ENCODE measurements at places on chromosomes 1 and 21. TPM values are rescaled to one million over a fixed set of nuclear protein-coding genes. Genes with fewer than 3 reads are reported as not detected.
A peak's percentile ranks its signal among the peaks of the same experiment; 100 is the strongest.

DNA sequence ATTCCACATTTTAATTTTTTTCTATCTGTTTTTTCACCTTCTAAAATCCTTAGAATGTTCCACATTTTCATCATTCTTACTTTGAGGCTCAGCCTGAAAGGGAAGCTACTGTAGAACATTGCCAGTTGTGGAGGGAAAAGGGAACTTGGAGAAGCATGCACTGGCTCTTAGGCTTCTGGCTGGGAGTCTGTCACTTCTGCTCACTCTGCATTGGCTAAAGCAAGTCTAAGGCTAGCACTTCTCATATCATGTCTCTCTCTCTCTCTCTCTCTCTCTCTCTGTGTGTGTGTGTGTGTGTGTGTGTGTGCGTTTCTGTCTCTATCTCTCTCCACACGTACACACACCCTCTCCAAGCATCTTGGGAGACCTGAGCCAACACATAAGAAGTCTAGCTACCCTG lies 49.6 kb upstream of the ADAR start:
- no peak for DNase-seq

DNA sequence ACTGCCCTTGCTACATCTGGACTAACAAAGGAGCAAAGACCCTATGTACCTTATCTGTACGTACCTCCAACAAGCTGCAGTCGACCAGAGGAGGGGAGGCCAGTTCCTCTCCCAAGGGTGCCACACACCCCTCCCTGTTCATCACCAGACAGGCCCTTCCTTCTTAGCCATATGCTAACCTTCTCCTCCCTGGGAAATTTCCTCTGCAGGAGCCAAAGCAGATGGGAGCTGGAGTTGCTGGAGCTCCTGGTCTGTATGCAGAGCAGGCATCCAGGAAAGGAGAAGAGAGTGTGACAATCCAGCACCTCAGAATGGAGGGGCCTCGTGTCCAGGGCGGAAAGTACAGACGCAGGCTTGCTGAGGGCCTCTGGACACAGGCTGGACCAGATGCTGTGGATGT lies 48.5 kb downstream of the C8B start:
- DNase-seq = no peak

Gene S100A7
- total RNA-seq = not detected

- no peak for DNase-seq
These were observed 35.8 kb downstream of the UBIAD1 start for GRCh38 chr1:11308699-11309224.

DNA sequence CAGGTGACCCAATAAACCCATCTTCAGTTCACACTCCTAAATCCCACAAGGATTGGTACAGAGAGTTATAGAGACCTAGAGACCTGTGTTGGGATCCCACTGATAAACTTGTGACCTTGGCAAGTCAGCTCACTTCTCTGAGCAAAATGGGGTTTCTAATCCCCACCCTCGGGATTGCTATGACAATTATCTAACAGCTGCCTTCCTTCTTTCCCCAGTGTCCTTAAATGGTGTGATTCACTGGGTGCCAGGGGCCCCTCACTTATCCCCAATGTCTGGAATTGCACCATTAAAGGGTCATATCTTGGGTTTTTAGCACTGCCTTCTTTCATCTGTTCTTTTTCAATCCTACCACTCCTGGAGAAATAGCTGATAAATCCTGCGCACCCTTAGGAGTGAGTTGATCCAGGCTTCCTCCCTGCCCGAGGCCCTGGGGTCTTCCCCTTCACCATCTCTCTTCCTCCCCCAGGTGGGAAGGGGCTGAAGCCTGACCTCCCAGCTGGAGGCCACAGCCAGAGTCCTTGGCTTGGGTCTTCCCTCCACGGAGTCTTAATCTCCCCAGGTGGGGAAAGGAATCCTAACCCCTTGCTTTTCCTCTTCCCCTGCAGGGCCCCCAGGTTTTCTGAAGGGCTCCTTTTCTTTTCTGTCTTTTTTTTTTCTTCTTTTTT lies 39.7 kb downstream of the LACTBL1 start:
- no peak for DNase-seq

DNA sequence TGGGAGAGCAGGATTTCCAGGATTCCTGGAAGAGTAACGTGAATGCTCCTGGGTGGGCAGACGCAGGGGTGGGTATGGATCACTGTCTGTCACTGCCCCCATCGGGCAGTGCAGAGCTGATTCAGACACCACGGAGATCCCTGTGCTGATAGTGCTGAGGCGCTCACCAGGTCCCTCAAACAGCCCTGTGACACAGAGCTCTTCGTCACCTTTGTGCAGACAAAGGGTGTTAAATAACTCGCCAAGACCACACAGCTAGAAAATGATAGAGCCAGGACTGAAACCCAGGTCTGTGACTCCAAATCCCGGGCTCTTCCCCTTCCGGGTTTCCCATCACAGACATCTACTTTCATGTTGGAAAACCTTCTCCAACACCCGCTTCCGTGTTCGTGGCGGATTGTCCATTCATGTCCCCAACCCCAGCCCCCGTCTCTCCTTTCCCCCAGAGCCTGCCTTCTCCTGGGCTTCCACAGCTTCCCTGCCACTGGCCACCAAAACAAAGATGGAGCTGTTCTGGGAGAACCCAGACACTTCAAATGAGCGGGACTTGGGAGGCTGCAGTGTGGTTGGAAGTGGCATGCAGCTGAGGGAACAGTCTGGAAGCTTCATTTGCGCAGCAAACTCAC lies 2.6 kb downstream of the EFHD2 start:
- DNase-seq = no peak

- no peak for DNase-seq
These were observed 15.2 kb downstream of the KIF1B start for GRCh38 chr1:10225573-10225972.

DNA sequence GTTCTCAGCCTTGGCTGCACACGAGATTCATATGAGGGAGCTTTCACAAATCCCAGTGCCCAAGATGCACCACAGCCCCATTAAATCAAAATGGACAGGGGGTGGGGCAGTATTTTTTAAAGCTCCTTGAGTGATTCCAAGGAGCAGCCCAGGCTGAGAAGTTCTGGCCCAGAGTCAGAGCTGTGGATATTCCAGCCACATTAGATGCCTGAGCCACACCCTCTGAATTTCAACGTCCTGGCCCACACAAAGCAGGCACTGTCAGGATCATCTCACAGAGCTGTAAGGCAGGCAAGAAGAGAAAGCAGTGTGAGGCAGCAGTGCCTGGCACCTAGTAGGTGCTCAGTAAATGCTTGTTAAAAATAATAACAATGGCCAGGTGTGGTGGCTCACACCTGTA lies 37.4 kb downstream of the PAX7 start:
- DNase-seq = no peak

Gene EVA1C
- 23.6 TPM for total RNA-seq

DNA sequence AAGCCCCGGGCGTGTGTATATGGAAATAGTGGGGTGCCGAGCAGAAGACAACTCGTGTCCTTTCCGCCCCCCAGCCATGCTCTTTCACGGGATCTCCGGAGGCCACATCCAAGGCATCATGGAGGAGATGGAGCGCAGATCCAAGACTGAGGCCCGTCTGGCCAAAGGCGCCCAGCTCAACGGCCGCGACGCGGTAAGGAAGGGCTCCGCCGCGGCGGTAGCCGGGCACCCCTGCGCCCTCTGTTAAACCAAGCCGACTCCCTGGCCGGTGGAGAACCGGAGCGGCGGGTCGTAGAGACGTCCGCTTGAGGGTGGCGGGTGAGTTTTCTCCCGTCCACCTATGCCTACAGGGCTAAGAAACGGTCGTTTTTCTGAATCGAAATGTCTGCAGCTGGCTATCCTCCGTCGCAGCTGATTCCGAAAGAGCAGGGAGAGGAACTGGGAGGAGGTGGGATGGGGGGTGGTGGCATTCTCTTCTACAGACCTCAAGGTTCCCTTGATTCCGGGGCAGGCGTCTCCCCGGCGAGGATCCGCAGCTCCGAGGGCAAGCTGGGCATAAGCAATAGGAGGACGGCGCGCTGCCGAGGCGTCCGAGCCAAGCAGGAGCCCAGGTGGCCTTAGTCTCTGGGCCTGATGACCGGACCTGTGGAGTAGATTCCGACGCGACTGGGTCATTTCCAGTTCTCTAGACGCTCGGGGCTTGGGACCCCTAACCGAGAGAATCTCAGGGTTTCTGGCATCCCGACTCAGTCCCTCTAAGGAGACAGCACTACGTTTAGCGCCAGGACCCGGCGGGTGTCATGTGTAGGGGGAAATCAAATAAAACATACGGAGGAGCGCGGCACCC lies 856 bp downstream of the LHX9 start:
- DNase-seq = no peak

- no peak for DNase-seq
These were observed 105.8 kb downstream of the SIK1 start for GRCh38 chr21:43321111-43321510.

- DNase-seq = no peak
These were observed 78.2 kb upstream of the TARDBP start for GRCh38 chr1:10934150-10934818.

GRCh38 chr1:160710517-160711252 lies 937 bp downstream of the CD48 start:
- no peak for DNase-seq

DNA sequence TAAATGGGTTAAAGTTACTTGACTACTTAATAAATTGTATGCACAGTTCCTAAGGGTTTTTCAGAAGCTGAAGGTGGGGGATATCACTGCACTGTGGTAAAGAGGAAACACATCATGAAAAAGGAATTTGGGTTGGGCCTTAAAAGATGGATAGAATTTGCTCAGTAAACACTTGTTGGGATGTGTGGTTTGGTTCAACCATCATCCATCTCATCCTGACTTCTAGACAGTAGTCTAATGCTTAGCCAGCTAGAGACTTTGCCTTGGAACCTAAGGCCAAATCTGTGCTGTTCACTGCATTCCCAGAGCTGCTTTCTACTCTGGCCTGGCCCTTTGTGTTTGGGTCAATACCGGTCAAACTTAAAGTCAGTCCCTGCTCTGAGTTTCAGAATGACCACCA lies 30.6 kb downstream of the LY9 start:
- DNase-seq = no peak

DNA sequence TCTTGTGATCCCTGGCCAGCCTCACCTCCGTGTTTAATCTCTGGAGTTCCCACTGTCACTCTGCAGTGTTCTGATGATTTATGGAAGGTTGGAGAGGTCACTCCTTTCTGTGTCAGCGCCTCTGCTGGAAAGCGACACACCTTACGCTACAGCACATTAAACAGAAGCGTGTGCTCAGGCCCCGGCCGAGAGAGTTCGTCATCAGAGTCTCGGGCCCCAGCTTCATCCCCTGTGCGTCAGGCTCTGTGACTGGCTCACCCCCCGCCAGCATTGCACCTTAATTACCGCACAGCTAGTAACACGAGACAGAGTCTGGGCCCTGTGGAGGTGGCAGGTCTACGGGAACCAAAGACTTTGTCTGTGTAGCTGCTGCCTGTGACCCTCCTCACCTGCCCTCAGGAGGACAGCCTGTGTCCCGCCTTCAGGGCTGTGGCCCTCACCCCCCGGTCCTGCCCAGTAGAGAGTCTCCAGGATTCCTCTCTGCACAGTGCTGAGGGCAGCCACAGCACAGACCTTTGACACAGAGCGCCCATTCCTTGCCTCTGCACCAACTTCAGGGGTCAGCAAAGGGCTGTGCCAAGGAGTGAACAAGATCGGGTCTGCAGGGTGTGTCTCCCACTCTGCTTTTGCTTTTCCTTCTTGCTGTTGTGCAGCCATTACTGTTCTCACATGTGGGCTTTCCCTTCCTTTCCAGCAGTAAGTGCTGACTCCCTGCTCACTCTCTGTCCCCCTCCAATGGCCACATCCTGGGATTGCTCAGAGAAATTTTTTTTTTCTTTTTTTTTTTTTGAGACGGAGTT lies 157.6 kb downstream of the PGBD5 start:
- peak; percentile 46 for DNase-seq

- no peak for DNase-seq
These were observed 70.9 kb upstream of the PLA2G4A start for GRCh38 chr1:186757851-186758250.

GRCh38 chr1:64659478-64660138 lies 85.3 kb upstream of the RAVER2 start:
- no peak for DNase-seq

- DNase-seq = no peak
These were observed 28.8 kb downstream of the SNAP47 start for GRCh38 chr1:227764019-227764391.

Gene CGN
- total RNA-seq = 0.71 TPM
